ENCODE measurements at places on chromosomes 12 and 14.

DNA sequence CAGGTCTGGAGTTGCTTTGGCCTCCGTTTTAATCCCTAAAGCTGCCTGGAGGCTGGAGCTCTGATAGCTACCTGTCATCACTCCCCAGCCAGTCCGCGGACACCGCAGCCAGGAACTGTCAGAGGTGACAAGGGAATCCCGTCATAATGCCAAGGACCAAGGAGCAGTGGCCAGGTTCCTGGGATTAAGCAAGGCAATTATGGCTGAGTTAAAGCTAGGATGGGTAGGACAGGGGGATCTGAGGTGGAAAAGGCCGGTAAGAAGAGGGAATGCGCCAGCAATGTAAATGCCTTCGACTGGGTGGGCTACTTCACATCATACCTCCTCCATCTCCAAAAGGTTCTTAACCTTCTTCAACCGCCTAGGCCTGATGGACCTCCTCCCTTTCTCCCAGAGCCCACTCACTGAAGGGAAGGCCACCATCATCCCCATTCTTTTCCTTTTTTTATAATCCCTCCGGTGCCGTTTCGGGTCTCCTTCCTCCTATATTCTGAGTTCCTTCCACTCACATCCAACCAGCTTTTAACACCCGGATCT lies 1.9 kb downstream of the PPP1R3E start:
- DNase-seq: no peak

DNA sequence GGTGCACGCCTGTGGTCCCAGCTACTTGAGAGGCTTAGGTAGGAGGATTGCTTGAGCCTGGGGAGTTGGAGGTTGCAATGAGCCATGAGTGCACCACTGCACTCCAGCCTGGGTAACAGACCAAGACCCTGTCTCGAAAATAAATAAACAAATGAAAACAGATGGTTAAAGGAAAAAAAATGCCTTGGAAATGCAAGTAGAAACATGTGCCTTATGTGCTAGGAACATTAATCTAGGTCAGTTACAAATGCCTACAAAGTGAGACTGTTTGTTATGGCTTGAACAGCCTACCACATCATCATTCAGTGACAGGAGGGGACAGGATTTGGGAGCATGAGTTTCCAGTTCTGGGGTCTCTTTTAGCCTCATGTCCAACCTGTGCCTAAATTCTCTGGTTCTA lies 52.4 kb upstream of the BCAT1 start:
- DNase-seq: no peak

DNA sequence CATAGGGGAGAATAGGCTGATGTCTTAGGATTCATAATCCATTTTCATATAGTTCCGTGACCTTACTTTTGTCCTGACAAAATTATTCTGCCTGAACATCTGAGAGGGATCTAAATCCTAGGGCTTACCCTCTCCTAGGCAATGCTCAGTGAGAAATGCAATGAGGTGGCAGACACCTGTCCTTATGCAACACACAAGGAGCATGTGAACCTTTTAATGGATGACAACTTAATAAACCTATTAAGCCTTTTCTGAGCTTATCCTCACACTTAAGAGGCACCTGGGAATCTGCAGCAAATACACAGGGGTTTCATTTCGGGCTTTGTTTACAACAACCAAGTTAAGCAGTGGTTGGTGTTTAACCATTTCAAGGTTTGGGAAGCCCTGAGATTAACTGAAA lies 24.6 kb downstream of the SINHCAF start:
- no peak for DNase-seq

DNA sequence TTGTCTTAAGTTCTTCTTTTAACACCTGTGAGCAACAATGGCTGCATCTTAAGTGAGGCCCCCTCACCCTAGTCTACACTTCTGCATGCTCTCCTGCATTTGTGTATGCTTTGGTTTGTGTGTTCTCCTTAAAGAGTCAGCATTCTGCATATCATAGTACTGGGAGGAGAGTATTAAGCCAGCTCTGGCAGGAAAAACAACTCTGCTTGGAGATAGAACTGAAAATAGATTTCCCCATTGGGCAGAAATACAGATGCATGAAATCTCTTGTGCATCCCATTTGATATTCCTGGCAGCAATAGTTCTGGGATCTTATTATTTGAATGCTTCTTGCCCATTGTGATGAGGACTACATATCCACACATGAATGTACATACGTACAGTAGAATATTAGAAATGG lies 70.6 kb upstream of the PRICKLE1 start:
- no peak for DNase-seq
